Cardiac muscle cell (in vitro differentiated cells and primary cell): ENCODE measurements at places on chromosomes 1 and 21. TPM values are rescaled to one million over a fixed set of nuclear protein-coding genes. Genes with fewer than 3 reads are reported as not detected.

DNA sequence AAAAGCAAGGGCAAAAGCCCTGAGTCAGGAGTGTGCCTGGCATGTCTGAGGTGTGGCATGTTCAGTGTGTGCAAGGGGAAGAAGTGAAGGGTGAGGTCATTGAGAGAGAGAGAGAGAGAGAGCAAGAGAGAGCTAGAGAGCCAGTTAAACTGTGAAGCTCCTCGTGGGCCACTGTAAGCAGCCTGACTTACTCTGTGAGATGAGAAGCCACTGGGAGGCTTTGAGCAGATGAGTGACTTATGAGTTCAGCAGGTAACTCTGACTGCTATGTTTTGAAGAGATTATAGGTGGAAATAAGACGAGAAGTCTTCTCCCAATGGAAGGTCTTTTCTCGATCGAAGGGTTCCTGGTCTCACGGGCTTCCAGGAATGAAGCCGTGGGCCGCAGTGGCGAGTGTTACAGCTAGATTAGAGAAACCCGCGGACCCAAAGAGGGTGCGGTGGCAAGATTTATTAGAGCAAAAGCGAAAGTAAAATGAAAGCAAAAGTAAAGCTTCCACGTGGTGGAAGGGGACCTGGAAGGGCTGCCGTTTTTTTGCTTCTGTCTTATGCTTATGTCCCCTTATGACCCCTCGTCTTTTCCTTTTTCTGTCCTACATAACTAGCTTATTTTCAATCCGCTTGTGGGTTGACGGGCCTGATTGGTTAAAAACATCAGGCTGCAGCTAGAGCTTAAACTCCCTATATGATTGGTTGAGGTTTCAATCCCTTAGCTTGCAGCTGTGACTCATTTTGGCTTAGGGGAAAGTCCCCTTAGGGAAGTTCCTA, 323.1 kb upstream of the FAM78B start:
- no peak overlapping the region for H3K4me3 ChIP-seq
- H3K36me3 ChIP-seq = no peaks in the 10 kb centered on the region
- H3K27ac ChIP-seq = no peak overlapping the region
- no peaks in the 10 kb centered on the region for H3K4me1 ChIP-seq

- no peak overlapping the region for H3K27ac ChIP-seq
- H3K4me1 ChIP-seq = peaks cover 10% of the 10 kb centered on the region
- no peak for DNase-seq
Measured at GRCh38 chr1:169364948-169365347, 2.6 kb downstream of the NME7 start.

GRCh38 chr21:36966821-36967768, 626 bp upstream of the HLCS start:
- H3K4me1 ChIP-seq = no peaks in the 10 kb centered on the region
- no peaks in the 10 kb centered on the region for H3K36me3 ChIP-seq
- H3K27me3 ChIP-seq = no peaks in the 10 kb centered on the region
- H3K27ac ChIP-seq = peak overlapping the region; percentile 10

ELAPOR1 gene
- polyA plus RNA-seq = not detected in 2 replicates
